Ureter (tissue), 1 donor: ENCODE measurements at places on chromosomes 3 and 15. TPM values are rescaled to one million over a fixed set of nuclear protein-coding genes. Genes with fewer than 3 reads are reported as not detected.

DNA sequence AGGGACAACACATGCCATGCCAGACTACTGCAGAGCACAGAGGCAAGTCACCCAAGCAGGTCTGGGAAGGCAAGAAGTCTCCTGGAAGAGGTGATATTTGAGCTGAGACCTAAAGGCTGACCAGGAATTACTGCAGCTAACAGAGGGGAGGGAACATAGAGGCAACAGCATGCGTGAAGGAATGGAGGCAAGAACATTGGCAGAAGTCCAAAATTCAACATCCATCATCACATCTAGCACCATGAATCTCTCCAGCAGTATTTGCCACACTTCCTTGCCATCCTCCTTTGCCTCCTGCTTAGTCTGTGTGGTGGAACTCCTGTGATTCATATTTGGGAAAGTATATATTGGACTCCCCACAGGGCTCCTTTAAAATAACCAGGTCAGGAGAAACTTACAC is 870 bp upstream of the TSEN2 start:
- no peak for DNase-seq

DNA sequence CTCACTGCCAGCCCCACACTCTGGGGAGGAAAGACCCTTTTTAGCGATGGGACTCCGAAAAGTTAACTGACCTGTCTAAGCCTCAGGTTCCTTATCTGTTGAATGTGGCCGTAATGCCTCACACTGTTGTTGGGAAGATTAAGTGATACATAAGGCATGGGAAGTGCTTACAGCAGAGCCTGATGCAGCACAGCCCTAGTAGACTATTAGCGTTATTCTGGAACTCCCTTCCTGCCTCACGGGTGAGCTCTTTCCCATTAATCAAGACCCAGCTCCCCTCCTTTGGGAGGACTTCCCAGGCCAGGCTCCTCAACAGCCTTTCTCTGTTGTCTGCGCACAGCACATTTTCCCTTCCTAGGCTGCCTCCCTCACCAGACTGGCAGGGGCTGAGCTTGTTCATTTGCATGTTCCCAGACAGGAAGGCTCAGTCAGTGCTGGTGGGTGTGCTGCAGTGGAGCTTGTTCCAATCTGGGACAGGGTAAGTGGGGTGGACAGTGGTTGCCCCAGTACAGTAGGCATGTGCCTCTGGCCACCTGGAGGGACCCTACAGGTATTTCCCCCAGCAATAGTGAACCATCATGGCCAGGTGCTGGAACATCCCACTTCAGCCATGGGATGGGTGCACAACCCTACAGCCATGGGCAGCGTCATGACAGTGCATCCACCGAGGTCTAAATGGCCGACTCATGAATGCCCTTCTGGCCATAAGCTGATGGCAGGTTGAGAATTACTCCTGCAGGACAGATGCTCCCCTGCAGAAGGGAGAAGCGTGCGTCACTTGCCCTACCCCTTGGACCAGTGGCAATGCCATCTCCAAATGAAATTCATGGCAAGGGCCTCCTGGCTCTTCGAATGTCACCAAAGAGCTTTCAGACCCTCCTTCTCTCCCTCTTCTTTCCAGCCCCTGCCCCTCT is 5.8 kb upstream of the PSTPIP1 start:
- DNase-seq = no peak

GRCh38 chr3:171704814-171705213 is 105.5 kb downstream of the PLD1 start:
- DNase-seq = no peak

GRCh38 chr15:91411586-91411985 is 311.5 kb downstream of the SV2B start:
- no peak for DNase-seq

DNA sequence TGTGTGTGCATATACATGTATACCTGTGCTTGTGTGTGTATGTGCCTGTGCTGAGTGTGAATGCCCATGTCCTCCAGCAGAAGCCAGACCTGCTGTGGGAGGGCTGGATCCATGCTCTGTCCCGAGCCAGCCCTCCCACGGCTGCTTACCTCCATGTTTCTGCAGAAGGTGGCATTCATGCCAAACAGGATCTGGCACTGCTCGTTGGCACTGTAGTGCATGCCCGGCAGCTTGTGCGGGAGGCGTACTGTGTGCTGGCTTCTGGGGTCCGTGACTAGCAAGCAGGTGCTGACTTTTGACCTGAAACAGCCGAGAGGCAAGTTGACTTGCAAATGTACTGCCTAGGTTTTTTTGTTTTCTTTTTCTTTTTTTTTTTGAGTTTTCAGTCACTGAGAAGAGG is 189.3 kb downstream of the ADAMTS17 start:
- DNase-seq = no peak

RNU6-1 gene
- total RNA-seq = not detected

GMPPB gene
- total RNA-seq = 47.2 TPM
